ENCODE measurements at places on chromosomes 13 and 19. TPM values are rescaled to one million over a fixed set of nuclear protein-coding genes. Genes with fewer than 3 reads are reported as not detected.

ZNF382 gene
- total RNA-seq: 8.1 TPM

SKA3 gene
- total RNA-seq: 1.4 TPM

DNA sequence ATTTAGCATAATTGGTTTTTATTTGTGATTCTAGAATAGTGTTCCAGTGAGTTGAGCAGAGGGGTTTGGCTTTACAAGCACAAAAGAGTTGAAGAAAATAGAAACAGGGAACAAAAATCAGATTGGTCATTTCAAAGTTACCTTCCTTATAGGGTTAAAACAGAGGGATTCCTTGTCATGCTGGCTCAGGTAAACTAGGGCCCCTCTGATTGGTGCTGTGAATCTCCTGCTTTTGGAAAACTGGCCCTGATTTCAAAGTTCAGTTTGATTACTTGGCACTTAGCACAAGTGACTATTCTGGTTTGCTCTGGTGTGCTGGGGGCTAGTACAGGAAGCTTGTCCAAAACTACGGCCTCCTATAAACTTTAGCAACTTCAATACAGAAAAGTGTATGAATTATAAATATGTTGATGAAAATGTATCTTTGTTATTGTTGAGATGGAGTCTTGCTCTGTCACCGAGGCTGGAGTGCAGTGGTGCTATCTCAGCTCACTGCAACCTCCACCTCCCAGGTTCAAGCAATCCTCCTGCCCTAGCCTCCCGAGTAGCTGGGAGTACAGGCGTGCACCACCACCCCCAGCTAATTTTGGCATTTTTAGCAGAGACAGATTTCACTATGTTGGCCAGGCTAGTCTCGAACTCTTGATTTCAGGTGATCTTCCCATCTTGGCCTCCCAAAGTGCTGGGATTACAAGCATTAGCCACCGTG is 1.9 kb upstream of the MRPS31 start:
- DNase-seq: no peak

DNA sequence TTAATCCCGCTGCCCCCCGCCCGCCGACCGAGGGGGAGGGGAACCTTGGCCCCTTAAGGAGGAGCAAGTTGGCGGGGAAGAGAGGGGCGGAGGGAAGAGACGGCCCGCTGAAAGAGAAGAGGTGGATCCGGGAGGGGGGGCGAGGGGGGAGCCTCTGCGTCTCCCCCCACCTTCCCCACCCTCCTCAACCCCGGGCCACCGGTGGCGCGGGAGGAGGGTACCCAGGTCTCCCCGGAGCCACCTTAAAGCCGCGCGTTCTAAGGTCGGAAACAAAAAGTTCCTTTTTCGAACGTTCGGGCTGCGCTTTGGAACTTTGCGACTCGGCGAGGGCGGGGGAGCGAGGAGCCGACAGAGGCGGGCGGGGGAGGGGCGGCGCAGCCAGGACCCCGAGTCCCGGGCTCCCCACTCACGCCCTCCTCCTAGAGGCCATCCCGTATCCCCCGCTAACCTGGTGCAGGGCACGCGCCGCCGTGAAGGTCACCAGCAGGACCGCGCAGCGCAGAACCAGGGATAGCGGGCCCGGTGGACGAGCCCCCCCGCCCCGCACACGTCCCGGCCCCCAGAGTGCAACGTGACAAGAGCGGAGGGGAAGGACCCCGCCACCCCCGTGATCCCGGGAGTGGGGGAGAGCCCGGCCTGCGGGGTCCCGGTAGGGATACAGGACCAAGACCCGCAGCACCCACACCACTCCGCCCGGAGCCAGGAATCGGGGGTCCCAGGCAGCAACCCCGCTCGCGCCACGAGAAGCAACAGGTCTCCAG is 659 bp downstream of the ERF start:
- DNase-seq: peak; percentile 89

DNA sequence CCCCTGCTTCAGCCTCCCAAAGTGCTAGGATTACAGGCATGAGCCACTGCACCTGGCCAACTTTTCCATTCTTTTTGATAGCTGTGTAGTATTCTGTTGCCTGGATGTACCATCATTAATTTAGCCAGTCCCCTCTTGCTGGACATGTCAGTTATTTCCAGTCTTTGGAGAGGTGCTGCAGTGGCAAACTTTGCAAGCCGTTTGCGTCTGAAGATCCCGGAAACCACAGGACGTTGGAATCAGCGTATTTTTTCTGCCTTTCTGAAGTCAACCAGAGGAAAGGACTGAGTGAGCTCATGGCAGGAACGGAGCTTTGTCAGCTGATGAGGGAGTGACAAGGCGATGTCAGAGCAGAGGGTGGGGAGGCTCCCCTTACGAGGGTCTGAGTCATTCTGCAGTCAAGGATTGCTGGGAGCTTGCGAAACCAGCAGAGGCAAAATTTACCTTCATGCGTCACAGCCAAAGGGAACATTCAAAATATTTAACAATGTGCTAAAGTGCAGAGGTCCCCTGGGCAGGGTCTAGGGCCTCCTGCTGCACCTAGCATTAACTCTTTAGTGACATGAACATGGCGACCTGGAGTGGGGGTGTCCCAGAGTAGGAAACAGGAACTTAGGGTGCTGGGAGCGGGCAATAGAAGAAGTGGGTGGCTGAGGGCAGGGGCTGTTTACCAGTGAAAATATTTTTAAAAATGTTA is 5.6 kb downstream of the C5AR1 start:
- DNase-seq: no peak

DNA sequence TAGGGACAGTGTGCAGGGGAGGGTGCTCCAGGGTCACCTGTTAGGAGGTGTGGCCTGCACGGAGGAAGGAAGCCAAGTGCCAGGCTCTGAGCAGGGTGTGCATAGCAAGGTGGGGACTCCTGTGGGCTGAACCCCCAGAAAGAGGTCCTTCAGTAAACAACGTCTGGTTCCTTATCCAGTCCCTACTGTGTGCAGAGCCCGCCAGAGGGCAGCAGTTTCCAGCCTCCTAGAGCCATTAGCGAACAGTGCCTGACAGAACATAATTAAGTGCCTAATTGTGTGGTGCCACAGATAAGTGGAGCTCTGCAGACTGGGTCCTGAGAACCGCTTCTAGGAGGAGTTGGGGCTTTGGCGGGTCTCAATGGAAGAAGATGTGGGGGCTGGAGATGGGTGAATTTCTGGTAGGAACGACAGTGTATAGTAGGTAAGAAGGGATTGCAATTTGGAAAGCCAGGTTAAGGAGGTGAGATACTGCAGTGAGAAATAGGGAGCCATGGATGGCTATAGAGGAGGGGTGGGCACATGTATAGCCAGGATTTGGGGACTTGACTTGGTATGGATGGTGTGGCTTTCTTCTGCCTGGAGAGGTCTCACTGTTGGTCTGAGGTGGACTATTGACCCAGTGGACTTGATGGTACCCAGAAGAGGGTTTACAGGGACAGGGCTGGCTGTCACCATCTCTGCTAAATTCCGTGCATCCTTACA is 323.1 kb downstream of the ZNF536 start:
- DNase-seq: no peak
